ENCODE measurements at places on chromosomes 3 and 15.

DNA sequence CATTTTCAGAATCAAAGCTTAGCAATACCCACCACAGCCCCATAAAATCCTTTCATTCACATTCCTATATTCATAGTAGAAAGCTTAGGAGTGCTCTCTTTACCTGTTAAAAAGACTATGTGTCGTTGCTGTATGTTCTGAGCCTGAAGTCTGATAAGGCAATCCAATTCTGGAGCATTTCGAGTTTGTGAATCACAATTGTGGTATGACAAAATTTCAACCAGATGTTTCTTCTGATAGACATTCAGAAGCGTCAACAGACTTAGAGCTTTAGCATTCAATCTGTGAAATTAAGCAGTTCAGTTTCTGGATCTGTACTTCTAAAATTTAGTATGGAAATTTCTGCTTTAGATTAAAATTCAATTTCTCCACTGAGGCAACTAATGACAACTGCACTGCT, 58.3 kb downstream of the TASOR start:
- DNase-seq: no peak

DNA sequence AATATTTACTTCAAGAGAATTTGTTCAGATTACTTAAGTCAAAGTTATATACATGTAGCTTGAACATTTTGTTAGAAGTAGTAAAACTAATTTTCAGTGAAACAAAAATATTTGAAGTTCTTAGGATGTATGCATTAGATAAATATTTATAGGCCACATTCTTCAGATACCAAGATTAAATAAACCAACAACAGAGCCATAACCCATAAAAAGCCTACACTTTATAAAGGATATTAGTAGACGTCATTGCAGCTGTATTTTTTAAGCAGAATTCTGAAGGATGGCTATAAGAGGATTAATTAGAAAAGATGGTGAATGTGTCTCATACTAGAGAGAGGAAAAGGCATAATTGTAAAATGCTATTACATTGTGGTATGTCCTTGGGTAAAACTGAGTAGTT, 449.7 kb upstream of the ALCAM start:
- no peak for DNase-seq

DNA sequence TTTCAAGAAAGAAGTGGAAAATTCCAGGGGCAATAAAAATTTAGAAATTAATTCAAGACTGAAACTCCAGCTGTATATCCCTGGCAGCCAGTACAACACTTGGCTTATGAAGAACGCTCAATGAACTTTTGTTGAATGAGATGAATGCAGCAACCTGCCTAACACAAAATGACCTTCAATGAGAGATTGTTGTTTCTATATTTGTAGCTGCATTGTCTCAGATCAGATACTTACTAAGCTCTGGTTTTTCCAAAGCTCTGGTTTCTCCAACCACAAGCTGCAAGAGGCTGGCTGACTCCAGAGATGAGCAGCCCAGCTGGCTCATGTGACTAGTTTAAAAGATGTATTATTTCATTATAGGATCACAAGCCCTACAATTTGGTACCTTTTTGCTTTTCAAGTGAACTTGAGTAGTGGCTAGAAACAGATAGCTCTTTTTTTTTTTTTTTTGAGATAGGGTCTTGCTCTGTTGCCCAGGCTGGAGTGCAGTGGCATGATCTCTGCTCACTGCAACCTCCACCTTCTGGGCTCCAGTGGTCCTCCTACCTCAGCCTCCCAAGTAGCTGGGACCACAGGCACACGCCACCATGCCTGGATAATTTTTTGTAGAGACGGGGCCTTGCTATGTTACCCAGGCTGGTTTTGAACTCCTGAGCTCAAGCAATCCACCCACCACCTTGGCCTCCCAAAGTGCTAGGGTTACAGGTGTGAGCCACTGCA, 57.4 kb downstream of the UMPS start:
- no peak for DNase-seq

DNA sequence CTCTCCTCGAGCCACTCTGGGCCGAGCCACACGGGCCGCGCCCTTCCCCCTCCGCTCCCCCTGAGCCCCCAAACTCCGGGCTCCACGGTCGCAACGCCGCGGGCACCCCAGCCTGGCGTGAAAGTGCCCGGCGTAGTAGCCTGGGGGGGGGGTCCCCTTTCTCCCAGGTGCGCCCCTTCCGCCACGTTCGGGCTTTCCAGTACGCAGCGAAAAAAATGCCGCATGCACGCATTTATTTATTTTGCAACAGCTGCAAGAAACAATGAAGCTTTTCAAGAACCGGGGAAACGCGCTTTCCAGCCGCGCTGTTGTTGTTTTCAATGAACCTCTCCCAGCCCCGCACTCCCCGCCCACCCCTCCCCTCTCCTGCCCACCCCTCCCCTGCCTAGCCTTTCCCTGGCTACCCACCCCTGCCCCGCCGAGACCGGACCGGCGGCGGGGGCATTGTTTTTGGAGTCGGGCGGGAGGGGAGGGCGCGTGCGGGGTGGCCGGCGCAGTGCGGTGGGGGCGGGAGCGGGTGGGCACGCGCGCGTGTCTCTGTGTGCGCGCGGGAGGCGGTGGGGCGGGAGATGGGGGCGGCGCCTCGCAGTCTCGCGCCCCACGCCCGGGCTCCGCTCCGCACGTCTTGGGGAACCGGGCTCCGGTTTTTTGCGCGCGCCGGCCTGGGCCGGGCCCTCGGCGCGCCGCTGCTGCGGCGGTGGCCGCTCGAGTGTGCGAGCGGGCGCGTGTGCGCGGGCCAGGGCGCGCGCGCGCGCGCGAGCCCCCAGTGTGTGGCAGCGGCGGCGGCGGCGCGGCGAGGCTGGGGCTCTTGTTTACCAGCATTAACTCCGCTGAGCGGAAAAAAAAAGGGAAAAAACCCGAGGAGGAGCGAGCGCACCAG, at the start of gene IGF1R:
IGF1R (plus strand) TSS at position 766 of the 880 bp plus-strand sequence. CDS start 1,043 bp downstream, outside the sequence.
- peak; percentile 73 for DNase-seq

- no peak for DNase-seq
Observed at GRCh38 chr3:10196389-10197052, 31.8 kb downstream of the IRAK2 start.

- no peak for DNase-seq
Observed at GRCh38 chr3:74267131-74267530, 347.3 kb downstream of the CNTN3 start.

DNA sequence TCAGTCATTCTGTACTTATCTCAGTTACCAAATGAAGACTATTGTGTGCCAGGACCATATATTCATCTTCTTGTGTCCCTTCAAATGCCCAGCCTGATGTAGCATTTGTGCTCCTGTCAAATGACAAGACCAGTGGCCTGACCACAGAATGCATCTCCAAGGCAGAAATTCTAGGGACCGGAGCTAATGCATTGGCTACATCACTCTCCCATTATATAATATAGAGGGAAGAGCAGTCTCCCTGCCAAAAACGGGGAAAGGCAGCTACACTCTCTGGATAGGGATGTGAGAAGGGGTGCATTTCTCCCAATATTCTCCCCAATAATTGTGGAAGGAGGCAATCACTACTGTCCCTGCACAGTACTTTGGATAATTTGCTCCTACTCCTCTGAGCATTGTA, 312.0 kb downstream of the EPHB1 start:
- DNase-seq: no peak

- no peak for DNase-seq
Observed at GRCh38 chr15:31268911-31269784, 57.5 kb upstream of the KLF13 start.
